Stimulated activated CD4-positive, alpha-beta T cell treated with anti-CD3 and anti-CD28 coated beads, Interleukin-15, amount 100 ng/mL, for 1 hour (primary cell): ENCODE measurements at places on chromosomes 3 and 15.

DNA sequence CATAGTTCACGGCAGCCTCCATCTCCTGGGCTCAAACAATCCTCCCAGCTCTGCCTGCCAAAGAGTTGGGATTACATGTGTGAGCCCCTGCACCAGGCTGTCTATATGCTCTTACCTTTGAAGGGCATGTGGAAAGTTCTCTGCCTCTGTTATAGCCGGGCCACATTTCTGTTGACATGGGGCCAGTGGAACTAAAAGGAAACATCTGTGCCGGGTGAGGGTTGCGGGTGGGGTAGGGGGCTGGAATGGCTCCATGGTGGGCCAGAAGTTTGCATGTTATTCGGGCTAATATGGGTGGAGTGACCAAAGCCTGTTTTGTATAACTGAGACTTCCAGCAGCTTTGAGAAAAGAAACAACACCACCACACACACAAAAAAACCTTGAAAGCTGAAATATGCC is 8.3 kb upstream of the CLEC3B start:
- no peak for DNase-seq

- no peak for DNase-seq
Measured at GRCh38 chr3:115961380-115961779, 338.1 kb downstream of the GAP43 start.

DNA sequence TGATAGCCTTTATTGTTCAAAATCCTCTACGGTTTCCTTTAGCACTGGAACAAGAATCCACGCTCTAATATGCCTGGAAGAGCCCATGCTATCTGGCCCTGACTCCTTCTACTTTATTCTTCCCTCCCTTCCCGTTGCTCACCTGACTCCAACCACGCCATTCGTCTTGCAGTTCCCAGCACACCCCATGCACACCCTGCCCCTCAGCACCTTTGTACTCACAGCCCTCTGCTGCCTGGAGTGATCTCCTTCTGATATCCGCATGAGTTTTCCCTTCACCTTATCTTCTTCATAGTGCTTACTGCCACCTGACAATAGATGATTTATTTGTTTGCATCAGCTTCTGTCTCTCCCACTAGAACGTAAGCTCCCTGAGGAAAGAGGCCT is 16.6 kb upstream of the BCL2A1 start:
- no peak for DNase-seq

GRCh38 chr3:27544372-27544865 is 60.2 kb upstream of the SLC4A7 start:
- no peak for DNase-seq

- DNase-seq: no peak
Measured at GRCh38 chr3:25420885-25421284, 7.2 kb upstream of the RARB start.

DNA sequence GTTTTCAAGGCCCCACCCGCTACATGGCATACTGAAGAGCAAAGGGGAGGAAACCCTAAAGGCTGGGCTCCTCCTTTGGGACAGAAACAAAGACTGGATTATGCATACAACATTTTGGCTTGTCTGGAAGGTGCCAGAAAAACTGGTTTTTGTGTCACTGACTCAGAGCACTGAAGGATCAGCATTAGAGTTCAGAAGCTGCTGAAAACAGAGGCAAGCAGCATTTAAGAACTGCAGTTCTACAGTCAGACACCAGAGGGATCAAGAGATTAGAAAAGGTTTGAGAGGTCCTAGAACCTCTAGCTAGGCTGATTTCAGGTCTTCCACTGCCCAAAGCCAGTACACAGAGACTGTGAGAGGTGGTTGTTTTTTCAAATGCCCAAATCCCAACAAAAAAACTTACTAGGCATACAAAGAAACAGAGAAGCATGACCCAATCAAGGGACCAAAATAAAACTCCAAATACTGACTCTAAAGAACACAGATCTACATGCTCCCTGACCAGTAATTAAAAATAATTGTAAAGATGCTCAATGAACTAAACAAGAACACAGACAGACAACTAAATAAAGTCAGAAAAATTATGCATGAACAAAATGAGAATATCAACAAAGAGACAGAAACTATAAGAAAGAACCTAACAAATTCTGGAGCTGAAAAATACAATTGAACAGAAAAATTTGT is 91.2 kb downstream of the SENP2 start:
- no peak for DNase-seq

- no peak for DNase-seq
Measured at GRCh38 chr15:67918205-67918861, 78.5 kb upstream of the RNU6-1 start.
